ENCODE measurements at places on chromosomes 16 and 17.

DNA sequence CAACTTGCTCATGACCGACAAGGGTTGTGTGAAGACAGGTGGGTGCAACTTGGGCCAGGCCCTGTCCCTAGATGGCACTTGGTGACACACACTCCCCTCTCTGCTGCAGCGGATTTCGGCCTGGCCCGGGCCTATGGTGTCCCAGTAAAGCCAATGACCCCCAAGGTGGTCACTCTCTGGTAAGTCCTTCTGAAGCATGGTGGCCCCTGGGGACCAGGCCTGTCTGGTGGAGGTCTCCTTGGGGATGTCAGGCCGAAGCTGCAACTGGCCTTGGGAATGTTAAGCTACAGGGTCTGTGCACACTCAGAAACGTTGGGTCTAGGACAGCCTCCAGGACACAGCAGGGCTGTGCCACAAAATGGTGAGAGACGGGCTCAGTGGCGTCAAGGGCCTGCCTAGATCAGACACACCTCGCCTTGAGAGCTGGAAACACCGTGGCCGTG lies 6.8 kb downstream of the CDK10 start:
- DNase-seq = no peak

DNA sequence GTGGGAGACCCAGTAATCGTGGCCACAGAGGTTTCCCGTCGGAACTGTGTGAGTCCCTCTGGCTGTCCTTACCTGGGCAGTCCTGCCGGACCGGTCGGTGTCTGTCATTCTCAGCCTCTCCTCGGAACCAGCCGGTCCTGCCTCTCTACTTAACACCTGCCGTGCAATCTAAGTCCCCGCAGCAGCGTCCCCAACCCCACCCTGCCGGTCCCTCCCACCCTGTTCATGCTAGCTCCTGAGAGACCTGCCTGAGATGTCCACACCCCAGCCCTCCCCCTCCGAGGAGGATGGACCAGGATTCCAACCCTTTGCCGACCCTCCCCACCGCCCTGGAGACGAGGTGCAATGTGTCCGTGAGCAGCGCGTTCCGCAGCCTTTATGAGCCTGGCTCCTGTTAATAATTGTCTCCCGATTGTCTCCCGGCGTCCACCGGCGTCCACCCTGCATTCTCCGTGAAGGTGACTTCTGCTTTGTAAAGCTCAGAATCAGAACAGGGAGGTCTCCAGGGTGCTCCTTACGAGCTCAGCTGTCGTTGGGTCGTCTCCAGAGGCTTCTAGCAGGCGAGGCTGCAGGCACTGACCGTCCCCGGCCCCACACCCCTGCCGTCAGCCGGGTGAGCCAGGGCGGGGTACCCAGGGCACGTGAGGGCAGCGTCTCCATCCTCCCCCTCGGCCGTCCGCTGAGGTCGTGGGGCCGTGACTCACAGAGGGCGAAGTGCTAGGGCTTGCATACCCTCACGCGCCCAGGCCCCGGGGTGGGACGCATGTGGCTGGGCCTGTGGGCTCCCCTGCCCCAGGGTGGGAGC lies 10.1 kb downstream of the METRNL start:
- no peak for DNase-seq

GRCh38 chr16:72221630-72222024 lies 49.7 kb upstream of the PMFBP1 start:
- no peak for DNase-seq

DNA sequence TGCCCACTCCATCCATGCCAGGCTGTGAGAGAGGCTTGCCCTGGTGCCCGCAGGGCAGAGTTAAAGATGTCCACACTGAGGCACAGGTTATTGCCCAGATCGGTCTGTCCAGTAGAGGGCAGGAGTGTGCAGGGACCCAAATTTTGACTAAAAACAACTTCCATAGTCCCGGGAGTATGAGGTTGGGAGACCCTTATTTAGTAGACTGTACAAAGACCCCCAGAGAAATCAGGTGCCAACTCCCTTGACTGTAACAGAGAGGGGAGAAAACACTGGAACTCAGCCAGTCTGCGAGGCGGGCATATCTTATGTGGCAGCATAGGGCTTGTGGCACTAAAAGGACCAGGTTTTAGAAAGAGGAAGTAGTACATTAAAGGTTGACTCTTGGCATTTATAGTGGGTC lies 43.4 kb downstream of the HNF1B start:
- DNase-seq = no peak

GRCh38 chr17:30230596-30231125 lies 4.8 kb downstream of the SLC6A4 start:
- no peak for DNase-seq

DNA sequence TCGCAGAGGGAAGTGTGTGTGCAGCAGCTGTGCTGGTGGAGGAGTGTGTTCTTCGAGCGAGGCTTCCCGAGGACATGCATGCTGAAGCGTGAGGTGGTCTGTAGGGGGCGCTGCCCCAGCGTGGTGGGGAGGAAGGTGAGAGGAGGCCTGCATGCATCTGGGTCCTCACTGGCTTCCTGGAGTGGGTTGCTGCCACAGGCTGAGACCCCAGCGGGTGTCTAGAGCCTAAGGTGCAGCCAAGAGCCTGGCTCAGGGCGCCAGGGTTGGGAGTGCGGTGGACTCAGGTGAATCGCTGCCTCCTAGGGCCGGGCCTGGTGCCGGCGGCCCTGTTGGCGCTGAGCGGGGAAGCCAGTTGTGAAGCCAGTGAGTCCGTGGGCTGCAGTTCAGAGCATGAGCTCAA lies 7.5 kb upstream of the HSD3B7 start:
- no peak for DNase-seq

- DNase-seq = peak; percentile 37
These were observed 23.9 kb downstream of the LGALS9 start for GRCh38 chr17:27654654-27655524.

DNA sequence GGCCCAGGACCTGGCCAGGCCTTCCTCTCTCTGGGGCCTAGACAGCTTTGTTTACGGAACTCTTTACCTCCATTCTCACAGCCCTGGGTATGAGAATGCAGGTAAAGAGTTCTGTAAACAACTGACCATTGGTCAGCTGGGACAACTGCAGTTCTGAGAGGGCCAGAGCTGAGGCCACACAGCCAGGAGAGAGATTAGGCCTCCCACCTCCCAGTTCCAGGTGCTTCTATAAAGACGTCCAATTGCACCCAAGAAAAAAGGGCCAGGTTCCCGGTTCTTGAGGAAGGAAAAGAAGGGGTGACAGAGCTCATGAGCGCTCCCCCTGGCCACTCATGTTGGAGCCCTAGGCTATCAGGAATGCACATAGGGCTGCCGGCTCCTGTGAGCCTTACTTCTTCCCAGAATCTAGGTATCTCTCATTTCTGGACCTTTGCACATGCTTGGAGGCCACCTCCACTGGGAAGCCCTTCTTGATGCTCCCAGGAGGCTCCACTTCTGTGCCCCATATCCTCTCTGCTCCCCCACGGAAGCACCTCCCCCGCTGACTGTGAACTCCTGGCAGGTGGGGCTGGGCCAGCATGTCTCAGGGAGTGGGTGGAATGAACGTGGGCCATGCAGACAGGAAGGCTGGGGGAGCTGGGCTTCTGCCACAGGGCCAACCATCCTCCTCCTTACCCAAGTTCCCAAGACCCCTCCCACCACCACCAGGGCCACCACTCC lies 13.1 kb downstream of the CNGB1 start:
- no peak for DNase-seq

GRCh38 chr17:33118391-33119075 lies 126.9 kb downstream of the SPACA3 start:
- no peak for DNase-seq

GRCh38 chr16:88817785-88818574 lies 6.3 kb upstream of the APRT start:
- DNase-seq = no peak

DNA sequence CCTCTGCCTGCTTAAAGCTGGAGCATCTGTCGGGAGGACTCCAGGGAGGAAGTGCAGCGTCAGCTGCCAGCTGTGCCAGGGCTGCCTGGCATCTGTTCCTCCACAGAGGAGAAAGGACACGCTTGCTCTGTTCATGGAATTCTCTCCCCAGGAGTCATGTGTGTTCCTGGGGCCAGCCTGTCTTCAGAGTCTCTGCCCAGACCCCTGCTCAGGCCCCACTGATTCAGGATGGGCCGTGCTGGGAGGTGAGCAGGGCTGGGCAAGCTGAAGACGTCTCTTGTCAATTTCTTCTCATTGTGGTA lies 24.2 kb downstream of the CRISPLD2 start:
- no peak for DNase-seq

DNA sequence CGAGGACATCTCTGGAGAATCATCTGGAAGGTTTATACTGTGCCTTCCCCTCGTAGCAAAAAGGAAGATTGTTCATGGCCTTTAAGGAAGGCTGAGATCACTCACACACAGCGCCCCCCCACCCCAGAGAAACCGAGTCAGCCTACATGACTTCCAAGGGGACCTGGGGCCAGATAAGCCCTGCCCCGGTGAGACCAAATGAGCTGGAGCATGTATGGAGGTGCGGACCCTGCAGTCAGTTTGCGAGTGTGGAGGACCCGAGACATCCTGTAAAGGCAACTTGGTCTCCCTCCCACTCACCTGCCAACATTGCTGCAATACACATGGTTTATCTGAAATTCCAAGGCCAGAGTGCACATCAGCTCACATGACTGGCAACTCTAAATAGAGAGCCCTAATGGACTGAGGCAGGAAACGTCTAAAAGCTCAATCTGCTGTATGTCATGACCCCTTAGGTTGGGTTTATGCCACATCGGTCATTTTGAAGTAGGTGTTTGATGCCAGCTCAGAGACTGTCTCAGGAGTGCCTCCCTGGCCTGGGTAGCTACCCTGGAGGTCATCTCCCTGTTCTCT lies 233.6 kb downstream of the CPPED1 start:
- DNase-seq = no peak

GRCh38 chr16:77064037-77064436 lies 127.0 kb upstream of the MON1B start:
- DNase-seq = no peak

DNA sequence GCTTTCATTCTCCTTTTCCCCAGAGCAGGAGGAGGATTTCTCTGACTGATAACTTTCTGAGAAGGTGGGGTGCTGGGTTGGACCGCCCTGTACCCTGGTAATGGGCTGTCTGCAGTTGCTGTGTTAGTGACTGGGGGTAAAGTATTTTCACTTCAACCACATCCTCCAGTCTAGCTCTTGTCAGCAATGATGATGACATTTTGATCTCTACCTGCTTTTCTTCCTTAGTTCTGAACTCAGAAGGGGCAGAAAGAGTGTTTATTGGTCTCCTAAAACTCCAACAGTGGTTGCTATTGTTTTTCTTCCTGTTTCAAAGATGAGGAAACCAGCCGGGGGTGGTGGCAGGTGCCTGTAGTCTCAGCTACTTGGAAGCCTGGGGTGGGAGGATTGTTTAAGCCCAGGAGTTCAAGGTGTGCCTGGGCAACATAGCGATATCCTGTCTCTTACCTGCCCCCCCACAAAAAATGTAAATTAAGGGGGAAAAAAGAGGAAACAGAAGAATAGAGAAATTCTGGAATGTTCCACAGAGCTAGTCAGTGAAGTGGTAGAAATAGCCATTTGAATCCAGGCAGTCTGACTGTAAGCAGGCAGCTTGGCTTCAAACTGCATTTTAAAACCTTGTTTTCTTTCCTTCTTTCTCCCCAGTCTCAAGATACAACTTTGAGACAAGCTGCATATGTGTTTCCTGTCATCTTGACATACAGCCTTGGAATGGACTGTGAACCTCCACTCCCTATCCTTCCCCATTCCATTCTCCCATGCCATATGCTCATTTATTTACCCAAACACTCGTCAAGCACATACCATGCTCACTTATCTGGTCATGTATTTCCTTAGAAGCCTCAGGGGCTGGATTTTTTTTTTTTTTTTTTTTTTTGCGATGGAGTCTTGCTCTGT lies 3.3 kb upstream of the N4BP1 start:
- no peak for DNase-seq

- DNase-seq = no peak
These were observed 16.0 kb downstream of the SLC5A10 start for GRCh38 chr17:18967916-18968315.

- no peak for DNase-seq
These were observed 32.7 kb upstream of the RPH3AL start for GRCh38 chr17:385178-385835.

GRCh38 chr17:78159575-78160158 lies 8.7 kb upstream of the SYNGR2 start:
- DNase-seq = no peak

DNA sequence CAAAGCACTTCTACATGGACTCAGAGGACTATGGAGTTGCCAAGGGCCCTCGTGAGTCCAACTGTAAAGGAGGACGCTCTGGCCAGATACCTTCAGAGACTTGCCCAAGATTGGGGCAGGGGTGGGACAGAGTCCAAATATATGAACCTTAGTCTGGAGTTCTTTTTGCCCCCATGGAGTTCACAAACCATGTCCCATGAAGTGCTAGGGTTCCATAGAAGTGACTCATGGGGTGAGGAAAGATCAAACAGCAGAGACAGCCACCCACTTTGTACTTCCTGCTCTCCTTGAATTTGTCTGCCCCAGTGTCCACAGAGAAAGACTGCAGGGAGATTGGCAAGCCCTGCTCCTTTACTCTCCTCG lies 29.0 kb downstream of the SRL start:
- no peak for DNase-seq

- no peak for DNase-seq
These were observed 27.2 kb downstream of the ZNF594 start for GRCh38 chr17:5164436-5164835.

DNA sequence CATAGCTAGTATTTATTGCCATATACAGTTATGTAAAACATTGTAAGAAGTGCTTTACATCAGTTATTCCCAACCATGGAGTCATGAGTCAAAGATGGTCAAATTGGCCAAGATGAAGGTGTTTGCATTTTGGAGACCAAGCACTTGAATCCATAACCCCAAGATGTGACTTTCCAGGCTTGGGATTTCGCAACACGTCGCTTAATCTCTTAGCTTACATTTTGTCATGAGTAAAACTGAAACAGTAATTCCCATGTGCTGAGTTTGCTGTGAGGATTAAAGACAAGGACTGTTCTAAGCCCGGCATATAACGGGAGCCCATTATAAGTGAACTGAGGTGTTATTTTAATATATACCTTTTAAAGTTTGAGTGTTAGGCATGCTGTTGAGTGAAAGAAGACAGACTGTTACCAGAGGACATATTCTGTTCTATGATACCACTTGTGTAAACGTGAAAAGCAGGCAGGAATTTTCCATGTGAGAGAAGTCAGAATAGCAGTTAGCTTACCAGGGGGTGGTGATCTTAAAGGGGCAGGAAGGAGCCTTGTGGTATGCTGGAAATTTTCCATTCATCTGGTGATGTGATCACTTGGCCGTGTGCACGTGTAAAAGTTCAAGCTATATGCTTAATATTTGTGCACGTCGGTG lies 484.9 kb downstream of the WWOX start:
- no peak for DNase-seq

- DNase-seq = no peak
These were observed 96.5 kb upstream of the AKTIP start for GRCh38 chr16:53599548-53599947.

DNA sequence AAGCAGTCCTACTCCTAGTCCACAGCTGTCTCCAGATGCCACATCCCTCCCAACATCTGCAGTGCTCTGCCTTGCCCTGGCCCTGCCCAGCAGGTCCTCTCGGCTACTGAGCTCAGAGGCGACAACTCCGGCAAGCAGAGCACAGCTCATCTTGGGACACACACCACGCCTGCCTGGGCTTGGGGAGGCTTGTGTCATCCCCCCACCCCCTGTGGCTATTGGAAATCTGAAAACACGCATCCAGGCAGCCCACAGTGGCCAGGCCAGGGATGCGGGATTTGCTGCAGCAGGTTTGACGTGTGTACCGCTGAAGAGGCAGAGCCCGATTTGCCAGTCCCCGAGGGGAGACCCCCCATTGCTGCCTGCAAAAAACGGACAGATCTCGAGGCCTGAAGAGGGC lies 25.4 kb downstream of the MXRA7 start:
- no peak for DNase-seq

Data from stimulated activated CD8-positive, alpha-beta memory T cell treated with anti-CD3 and anti-CD28 coated beads, Interleukin-4, amount 100 ng/mL, for 4 hours (primary cell).